ENCODE measurements at places on chromosomes 7 and 10.

DNA sequence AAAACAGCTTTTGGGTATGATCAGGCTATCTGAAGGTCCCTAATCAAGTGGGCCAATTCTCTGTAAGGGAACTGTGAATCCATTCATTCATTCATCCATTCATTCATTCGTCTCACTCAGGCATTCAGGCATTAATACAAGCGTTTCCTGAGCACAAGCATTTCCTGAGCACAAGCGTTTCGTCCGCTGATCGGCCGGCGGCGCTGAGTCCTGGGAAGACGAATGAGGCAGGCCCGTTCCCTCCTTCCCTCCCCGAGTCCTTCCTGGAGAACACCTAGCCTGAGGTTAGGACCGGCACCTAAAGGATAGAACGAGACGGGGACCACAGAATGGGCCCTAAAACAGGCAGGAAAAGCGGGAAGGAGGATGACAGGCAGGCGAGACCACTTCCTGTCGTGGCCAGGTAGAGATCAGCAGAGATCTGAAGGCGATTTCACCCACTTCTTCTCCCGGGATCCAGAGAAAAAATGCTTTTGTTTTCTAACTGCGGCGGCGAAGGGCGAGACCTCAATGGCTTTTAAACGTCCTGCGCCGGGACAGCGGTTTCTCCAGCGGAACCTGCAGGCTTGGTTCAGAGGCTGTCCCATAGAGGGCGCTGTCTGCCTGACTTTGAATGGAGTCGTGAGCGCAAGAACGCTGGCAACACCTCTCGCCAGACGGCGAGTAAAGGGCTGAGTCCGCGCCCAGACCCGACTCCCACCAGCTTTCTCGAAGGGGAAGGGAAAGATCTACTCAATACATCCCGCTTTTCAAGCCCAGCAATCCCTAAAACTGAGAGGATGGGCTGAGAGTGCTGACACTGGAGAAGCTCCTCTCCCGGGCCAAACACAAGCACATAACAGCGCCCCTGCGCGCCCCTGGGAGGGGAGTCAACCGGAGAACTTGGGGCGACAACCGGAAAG lies 2.9 kb upstream of the HMX3 start:
- peak; percentile 45 for DNase-seq

- DNase-seq, result peak; percentile 19
Observed at GRCh38 chr7:126856691-126857291, 395.9 kb downstream of the GRM8 start.

- no peak for DNase-seq
Observed at GRCh38 chr7:69910150-69910549, 311.9 kb downstream of the AUTS2 start.

GRCh38 chr10:408236-408635 lies 273.0 kb downstream of the ZMYND11 start:
- DNase-seq, result no peak
